ENCODE measurements at places on chromosomes 3 and 15.
A peak's percentile ranks its signal among the peaks of the same experiment; 100 is the strongest.

GRCh38 chr15:31272558-31273257, 53.9 kb upstream of the KLF13 start:
- no peak for DNase-seq

- DNase-seq: no peak
These were observed 116.7 kb downstream of the CADPS start for GRCh38 chr3:62758296-62759066.

DNA sequence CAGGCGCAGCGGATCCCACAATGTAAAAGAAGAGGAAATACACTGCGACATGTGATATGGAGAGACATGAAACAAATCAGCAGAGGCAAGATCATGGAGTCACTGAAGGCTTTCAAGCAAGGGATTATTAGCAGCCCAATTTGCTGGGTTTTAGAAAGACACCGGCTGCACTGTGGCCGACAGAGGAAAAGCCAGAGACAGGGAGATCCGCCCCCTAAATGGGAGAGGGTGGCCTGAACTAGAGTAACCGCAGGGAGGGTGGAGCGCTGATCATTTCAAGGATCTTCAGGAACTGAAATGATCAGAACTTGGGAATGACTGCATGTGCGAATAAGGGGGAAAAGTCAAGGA, 612 bp upstream of the C15orf40 start:
- no peak for DNase-seq

GRCh38 chr15:101657968-101658784, 6.0 kb upstream of the TM2D3 start:
- DNase-seq: no peak

- no peak for DNase-seq
These were observed 1.5 kb upstream of the SLC35G2 start for GRCh38 chr3:136817448-136817847.

DNA sequence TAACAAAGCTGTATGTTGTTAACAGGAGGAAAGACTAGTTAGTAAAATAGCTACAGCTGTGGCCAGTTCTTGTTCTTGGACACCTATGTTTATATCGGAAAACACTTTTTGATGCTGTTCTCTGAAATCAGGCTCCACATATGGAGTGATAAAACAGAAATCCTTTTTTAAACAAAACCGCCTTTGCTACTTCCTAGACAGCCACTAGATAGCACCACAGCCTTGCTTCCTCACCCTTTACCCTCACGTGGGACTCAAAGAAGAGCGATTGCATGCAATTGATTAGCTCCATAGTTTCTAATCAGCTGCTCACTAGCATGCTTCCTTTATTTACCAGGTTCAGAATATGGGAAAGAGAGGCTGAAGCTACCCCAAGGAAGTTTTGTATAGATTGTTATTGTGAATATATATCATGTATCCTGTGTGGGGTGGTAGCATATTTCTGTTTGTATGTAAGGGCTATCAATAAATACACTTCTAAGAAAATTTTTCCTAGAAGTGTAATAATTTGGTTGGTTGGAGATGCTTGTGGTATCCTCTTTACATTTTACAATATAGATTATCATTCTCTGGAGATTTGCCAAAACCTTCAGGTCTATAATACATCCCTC, 4.3 kb upstream of the MTFMT start:
- peak; percentile 42 for DNase-seq

DNA sequence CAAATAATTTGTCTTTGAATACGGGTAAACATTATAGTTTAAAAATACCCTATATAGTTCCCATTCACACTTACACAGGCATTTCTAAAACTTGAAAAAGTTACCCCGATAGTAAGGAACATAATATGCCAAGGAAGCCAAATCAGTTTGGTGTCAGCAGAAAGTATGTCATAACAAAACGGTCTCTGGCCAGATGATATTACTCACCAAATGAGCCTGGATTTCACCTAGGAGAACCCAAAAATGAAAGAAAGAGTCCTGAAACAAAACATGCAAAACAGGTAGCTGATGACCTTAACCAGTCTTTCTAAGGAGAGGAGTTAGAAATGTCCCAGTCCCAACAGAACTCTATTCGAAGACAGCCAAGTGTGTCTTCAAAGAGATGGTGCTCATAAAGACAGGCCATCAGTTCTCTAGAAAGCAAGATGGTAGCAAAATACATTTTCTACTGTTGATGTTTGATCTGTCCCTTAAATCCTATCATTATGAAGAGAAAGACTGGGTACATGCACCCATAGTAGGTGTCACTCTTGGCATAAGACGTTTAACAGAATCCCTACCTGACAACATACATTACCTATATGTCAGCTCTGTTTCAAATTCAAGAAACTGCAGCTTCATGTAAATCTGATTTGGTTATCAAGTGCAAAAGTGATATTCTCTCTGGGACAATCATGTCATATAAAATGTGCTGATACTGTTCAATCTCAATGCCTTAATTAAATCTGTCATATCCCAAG, 942.5 kb downstream of the ROBO1 start:
- no peak for DNase-seq

- DNase-seq: no peak
These were observed 16.9 kb upstream of the UTS2B start for GRCh38 chr3:191347228-191347627.

- no peak for DNase-seq
These were observed 33.2 kb downstream of the HDAC11 start for GRCh38 chr3:13513051-13513912.

DNA sequence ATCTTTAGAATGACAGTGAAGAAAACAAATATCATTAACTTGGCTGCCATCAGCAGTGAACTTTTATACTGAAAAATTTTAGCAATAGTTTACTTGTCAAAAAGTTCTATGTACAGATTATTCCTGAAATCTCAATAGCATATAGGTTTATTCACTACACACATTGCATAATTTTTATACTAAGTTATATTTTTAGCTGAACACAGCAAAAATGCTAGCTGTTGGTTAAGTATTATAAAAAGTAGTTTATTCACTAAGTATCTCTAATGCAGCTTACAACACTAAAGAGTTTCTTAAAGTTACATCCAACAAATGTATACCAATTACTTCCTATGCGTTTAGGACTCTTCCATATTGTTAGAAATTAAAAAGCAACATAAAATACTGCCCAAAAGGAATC, 131.9 kb downstream of the SCAPER start:
- no peak for DNase-seq

DNA sequence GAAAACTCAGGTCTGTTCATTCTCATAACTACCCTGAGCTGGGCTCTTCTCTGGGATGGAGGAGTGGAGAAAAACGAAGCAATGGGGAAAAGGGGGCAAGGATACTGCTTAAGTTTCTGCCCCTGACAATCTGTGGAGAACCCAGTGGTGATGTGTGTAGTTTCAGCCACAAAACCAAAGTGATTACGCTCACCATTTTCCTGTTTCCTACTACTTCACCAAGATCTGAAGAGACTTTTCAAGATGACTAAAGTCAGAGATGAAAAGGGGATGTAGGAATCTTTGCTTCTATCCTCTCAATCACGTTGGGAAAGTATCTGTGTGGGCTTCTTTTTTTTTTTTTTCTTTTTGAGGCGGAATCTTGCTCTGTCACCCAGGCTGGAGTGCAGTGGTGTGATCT, 8.3 kb upstream of the UBE2E1 start:
- DNase-seq: no peak

- DNase-seq: no peak
These were observed 632 bp downstream of the MTHFS start for GRCh38 chr15:79896131-79896633.

- no peak for DNase-seq
These were observed 223.4 kb downstream of the IGSF11 start for GRCh38 chr3:118811236-118811732.

GRCh38 chr15:63043335-63044076, 959 bp downstream of the TPM1 start:
- DNase-seq: no peak

- DNase-seq: no peak
These were observed 136.5 kb upstream of the TSC22D2 start for GRCh38 chr3:150271591-150271960.

DNA sequence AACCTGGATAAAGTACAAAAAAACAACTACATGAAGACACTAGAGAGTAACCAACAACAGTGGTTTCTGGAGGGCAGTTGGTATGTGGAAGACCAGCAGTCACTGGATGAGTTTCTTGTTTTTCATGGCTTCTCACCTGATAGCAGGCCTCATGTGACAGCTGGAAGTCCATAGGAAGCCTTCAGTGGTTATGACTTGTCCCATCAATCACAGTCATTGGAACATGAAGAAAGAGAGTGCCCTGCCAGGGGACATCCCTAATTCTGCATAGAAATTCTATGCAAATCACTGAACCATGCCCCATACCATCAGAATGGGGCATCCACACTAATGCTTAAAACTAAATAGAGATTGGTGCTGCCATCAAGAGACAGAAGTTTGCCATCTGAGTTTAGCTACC, 81.6 kb downstream of the AKAP13 start:
- no peak for DNase-seq

- DNase-seq: no peak
These were observed 227.5 kb downstream of the DTWD1 start for GRCh38 chr15:49848282-49848724.

DNA sequence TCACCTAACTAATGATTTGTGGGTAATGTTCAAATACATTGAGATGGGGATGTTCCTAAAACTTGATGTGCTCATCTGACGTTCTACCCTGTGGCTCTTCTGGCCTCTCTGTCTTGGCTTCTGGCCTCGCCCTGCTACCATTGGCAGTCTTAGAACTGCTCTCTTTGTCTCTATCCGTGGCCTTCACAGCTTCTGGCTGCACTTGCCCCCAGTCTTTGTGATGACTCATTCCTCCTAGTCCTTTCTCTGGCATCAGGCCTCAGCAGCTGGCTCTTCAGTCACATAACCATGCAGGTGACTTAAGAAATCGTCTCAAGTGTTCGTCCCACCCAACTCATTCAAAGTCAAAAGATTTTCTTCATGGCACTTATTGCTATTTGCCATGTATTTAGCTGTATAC, 188.1 kb downstream of the BBX start:
- no peak for DNase-seq

DNA sequence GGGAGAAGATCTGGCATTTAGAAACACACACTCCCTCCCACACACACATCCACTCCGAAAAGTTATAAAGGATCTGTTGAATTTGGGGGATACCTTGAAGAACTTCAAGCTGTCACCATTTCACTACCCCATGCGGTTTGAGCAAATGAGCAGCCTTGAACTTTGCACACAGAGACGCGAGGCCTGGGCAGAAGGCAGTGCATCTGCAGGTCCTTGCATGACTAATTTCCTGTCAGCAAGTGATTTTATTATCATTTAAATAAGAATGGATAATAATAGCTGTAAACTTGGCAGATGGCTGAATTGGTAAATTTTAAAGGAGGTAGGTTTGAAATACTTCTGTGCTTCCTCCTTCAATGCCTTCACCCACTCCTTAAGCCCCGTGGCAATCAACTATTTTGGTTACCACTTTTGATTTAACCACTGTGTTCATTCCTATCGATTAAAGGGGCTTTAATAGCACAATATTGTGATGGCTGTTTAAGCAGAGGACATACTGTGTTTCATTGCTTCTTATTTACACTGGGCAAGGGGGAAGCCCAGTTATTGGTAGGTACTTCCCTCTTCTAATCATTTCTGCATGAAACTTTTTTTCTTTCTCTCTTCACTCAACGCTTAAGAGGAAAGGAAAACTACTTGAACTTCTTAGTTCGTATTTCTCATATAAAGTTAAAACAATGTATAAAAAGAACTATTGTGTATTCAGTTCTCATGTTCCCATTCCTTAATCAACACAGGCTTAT, 108.1 kb downstream of the ROBO2 start:
- no peak for DNase-seq

- DNase-seq: no peak
These were observed 436.6 kb downstream of the VGLL3 start for GRCh38 chr3:86554383-86554782.

DNA sequence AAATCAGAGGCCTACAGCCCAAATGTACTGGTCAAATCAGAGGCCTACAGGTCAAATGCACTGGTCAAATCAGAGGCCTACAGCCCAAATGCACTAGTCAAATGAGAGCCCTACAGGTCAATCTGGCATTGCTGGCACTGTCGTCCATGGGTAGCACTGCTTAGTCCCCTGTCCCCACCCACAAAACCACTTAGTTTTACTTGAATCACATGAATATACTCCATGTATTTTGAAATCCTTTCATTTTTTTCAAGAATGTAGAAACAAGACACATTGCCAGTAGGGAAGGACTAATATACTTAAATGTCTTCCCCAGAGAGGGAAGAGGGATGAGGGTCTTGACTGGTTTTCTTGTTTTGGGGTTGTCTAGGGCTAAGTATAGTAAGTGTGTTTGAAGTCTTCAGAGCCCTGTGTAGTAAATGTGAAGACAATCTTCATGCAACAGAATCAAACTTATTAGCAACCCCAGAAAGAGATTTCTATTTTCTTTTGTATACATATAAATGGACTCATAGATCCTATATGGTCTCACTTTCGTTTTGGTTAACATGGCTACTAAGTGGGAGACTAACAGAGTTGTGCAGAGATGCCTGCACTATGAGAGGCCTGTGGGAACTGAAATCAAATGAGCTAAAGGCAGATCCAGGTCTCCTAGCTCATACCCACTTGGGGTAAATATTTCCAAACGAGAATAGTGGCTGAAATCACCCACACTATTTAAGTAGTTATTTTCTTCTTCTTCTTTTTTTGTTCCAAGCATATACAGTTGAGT, 38.3 kb upstream of the DCUN1D1 start:
- no peak for DNase-seq

- DNase-seq: no peak
These were observed 422.3 kb upstream of the ROBO1 start for GRCh38 chr3:80190051-80190450.

DNA sequence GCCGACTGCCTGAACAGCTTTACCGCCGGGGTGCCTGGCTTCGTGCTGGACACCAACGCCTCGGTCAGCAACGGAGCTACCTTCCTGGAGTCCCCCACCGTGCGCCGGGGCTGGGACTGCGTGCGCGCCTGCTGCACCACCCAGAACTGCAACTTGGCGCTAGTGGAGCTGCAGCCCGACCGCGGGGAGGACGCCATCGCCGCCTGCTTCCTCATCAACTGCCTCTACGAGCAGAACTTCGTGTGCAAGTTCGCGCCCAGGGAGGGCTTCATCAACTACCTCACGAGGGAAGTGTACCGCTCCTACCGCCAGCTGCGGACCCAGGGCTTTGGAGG, 815 bp downstream of the SPINT1 start:
- peak; percentile 10 for DNase-seq

GRCh38 chr3:18419232-18419631, 5.9 kb downstream of the SATB1 start:
- no peak for DNase-seq

DNA sequence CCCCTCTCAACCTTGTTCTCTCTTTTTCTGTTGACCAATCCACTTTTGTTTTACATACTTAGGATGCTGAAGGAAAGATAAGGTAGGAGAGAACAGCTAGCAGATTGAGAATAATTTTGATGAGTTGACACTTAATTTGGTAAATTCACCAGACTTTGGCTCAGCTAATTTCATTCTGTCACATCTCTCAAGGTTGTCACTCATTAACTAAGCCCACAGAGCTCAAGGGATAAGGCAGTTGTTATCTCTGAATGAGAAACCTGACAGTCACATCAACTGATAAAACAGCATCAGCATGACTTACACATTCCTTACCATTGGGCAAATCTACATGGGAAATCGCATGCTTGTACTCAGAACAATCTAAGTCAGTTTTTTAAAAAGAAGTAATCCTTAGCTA, 591.4 kb downstream of the NLGN1 start:
- DNase-seq: no peak

Measured in CD4-positive, alpha-beta T cell treated with Interleukin-15 for 4 hours (primary cell).